Stimulated activated CD4-positive, alpha-beta T cell treated with anti-CD3 and anti-CD28 coated beads, Interleukin-15, amount 100 ng/mL, for 1 hour (primary cell): ENCODE measurements at places on chromosomes 5 and 9.

DNA sequence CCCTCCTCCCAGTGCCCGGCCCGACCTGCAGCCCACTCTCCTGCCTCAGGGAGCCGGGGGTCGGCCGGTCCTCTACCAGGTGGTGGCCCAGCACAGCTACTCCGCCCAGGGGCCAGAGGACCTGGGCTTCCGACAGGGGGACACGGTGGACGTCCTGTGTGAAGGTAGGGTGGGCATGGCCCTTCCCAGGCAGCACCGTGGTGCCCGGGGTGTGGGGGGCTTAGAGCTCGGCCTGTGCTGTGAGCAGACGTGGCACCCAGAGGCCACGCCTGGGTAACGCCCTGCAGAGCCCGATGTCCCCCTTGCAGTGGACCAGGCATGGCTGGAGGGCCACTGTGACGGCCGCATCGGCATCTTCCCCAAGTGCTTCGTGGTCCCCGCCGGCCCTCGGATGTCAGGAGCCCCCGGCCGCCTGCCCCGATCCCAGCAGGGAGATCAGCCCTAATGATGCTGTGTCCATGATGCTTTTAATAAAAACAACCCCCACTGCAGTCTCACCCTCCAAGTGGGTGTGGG is 7.2 kb downstream of the ENTPD8 start:
- no peak for DNase-seq

- DNase-seq = peak; percentile 51
Observed at GRCh38 chr5:102296178-102296817, at the start of gene SLCO4C1. Gene SLCO4C1 (minus strand): TSS chr5:102296284. CDS start chr5:102296262, 22 bp downstream.

DNA sequence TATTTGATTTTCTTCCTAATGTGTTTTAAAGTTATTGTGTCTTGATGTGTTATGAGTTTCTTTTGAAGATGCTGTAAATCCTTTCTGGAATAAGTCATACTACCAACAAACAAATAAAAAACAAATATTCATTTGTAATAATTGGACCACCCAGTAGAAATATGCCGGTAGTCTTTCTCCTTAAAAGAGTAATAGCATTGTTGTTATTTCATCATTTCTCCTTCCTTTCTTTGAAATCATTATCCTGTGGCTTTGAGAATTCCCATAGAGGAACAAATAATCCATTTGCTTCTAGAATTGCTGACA is 169.4 kb downstream of the NNT start:
- DNase-seq = no peak

- DNase-seq = no peak
Observed at GRCh38 chr9:3277200-3277599, 248.6 kb downstream of the RFX3 start.

DNA sequence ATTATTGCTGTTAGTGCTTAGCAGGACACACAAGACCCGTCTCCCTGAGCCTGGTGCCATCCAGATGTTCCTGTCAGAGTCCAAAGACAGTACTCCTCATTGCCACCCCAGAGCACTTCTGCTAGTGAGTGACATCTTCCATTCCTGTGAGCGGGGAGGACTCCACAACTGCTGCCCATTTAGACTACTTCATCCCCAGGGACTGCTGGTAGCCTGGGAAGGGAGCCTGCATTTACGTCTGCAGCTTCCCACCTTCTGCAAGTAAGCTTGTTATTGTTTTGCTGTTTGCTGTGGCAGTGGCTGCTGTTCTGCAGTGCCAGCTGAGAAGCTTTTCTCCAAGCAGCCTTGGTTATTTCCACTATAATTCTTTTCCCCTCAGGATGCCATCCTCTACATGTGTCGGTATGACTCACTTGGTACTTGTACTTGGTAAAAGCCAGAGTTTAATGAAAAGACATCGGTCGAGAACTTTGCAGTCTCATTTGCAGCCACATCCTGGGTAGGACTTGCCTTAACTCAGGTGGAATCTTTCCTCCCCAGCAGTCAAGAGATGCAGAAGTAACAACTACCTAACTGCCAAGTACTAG is 10.6 kb upstream of the MAP1B start:
- DNase-seq = no peak

- no peak for DNase-seq
Observed at GRCh38 chr5:1537603-1538154, 13.9 kb upstream of the LPCAT1 start.

DNA sequence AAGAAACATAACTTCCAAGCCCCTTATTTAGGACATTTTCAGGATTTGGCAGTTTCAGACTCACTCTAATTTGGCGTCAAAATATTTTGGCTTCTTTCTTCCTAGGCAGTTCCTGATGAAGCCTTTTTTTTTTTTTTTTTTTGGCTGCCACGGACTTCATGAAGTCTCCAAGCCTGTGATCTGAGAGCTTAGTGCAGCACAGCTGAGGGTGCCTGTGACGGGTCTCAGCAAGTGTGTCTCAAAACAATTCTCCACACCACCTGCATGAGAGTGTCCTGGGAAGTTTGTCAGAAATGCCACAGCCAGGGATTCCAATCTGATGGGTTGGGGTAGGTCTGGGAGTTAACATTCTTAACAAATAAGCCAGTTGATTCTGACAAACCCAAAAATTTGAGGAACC is 6.0 kb upstream of the ESM1 start:
- DNase-seq = no peak

DNA sequence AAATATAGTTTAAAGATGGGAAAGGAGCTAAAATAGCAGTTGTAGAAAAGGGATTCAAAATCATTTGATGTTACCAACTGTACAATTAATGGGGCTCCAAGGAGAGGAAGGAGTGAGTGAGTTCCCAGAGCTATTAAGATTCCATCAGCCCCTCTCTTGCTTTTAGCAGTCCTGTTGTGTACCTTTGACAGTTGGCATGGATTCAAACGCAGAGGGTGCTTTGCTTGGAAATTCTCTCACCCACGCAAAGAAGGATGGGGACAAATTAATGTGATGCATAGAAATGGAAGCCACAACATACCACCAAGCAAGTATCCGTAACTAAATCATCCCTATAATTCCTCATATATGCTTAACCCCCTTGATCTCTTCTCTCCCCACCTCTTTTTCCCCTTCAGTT is 461.3 kb downstream of the EBF1 start:
- no peak for DNase-seq

DNA sequence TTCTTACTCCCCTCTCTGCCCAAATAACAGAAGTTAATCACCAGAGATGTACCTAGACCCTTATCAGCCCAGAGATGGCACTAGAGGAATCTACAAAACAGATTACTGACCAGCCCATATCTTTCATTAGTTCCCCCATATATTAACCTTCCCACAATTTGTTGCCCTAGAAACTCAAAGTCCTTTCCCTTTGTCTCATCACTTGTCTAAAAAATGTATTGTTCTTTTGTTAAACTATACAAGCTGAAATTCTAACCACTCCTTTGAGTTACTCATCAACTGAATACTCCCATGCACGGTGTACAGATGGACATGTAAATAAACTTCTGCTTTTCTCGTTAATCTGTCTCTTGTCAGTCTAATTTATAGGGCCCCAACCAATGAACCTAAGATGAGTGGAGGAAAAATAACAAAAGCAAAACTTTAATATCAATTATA is 130.9 kb downstream of the CCDC192 start:
- DNase-seq = no peak

- no peak for DNase-seq
Observed at GRCh38 chr9:105535920-105536668, 21.8 kb upstream of the FKTN start.

GRCh38 chr5:13505326-13505725 is 439.2 kb downstream of the DNAH5 start:
- no peak for DNase-seq

DNA sequence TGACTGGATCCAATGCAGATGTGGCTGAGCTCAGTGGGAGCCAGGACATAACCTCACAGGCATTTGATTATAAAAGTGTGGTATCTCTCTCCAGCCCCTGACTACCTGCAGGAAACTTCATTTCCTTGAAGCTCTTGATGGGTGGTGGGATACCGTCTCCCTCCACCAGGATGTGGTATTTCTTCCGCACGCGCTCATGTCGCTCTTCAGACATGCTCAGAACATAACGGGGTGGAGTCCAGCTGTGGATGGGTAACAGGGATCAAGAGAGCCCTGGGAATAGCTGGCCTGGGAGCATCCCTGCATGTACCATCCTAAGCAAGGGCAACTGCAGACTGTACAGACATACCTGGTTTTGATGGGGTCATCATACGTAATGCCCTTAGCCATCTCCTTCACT is 1.2 kb downstream of the DDX41 start:
- DNase-seq = no peak

DNA sequence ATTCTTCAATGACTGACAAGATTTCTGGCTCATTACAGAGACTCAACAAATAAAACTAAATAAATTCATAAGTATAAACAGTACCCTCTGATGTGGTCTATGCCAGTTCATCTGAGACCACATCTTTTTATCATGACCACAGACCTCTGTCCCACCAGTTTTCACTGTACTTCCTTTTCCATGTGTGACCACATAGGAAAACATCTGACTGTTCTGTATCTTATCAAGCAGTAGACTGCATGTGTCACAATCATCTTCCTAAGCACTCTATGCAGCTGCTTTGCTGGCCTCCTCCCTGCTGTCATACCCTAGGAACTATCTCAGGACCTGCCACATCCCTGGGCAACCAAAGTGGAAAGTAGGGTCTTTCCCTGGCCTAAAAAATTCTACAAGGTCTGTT is 205.0 kb upstream of the ZNF462 start:
- DNase-seq = no peak

DNA sequence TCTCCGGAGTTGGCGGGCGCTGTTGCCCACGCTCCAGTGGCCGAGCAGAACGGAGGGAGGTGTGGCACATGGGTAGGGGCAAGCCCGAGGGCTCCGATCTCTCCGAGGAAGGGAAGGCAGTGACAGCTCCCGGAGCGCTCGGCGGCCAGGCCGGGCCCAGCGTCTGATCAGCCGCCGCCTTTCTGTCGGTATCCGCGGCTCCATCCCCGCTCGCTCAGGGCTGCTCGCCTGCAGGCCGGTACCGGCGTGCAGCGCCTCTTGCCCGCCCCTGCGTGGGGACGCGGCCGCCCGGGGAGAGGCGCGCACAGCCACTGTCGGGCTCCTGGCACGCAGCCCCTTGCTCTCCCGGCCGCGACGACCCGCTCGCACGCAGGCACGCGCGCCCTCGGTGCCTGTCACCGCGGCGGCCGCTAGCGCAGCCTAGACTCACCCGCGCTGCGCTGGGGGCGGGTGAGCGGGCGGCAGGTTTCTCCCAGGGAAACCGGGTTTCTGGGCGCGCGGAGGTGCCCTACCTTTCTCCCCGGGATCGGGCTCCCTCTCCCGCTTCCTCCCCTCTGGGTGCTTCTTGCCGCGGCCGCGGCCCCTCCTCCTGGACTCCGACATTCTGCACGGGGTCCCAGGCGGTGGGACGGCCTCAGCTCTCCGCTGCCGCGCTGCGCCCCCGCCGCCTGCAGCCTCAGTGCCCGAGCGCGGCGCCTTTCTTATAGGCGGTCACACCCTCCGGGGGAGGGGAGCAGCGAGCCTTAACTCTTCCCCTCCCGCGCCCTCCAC is 108.4 kb downstream of the PSD2 start:
- DNase-seq = no peak
